ENCODE measurements at places on chromosomes 5 and 9. TPM values are rescaled to one million over a fixed set of nuclear protein-coding genes. Genes with fewer than 3 reads are reported as not detected.

DNA sequence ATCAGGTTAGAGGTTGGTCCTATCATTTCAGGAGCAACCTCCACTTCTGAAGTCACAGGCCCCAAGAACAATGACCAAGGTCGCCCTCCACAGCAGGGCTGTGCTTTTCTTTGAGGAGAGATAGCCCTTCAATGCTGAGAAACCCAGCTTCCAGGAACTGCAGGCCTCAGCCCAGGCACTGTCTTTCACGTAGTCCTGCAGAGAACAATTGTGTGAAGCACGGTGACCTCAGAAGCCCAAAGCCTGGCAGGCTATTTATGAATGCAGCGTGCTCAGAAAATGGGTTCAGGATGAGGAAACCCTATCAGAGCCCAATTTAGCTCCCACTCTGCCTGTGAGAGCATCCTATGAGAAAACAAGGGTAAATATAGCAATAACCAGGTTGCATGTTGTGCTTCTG lies 388.3 kb downstream of the PLK2 start:
- no peak for DNase-seq

DNA sequence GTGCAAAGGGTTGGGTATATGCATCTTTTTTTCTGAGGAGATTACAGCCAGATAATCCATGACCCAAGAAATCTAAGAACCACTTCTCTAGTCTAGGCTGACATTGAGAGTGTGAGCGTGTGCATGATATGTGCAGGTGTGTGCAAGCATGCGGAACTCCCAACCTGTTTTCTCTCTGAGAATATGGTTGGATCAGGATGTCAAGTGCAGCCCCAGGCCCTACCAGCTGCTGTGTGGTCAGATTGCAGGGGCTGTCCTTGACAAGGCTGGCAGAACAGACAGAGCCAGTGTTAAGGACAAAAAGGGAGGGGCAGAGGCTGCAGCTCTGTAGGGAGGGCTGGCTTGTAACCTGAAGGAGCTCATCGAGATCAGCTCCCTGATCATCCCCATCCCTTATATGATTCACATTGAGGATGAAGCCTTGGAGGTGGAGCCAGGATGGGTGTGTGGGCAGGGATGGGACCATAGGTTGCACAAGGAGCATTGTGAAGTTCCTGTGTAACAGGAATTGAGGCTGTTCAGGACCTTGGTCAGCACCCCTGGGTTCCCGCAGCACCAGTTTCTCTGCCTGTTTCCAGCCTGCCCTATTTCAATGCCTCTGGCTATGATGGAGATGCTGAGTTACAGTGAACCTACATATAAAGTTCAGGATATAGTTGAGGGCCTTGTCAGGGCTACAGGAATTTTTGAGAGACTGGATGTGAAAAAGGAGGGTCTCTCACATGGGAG lies 52.6 kb upstream of the ARAP3 start:
- peak; percentile 67 for DNase-seq

DNA sequence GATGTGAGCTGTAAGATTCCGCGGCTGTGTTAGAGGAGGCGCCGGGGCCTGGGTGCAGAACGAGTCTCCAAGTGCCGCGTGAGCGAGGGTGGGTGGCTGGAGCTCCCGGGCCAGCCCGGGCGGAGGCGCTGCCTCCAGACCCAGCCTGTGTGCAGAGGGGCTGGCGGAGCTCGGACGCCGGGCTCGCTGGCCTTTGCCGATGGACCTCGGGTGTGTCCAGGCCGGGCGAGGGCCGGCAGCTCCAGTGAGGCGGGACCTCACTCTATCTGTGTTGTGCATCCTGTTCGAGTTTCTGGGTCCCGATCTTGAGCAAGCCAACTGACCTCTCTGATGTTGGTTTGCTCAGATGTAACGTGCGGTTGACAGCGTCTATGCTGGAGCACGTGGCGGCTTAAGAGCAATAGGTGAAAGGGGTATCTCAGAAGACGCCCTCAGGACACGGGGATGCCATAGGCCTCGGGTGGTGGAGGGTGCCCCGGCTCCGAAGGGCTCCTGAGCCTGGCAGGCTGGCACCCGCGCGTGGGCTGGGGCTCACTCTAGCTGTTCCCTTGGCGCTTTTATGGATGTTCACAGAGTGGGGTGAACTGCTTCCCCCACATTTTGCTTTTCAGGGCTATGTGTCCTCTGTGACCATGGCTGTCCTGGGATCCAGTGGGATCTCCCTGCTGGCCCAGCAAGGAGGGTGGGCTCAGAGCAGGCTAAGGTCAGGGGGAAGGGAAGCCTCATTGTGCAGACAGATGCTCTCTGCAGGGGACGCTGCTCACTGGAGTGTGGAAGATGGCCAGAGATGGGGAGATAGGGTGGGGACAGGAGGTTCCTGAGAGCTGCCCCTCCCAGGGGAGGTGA lies 69.8 kb downstream of the MRPL36 start:
- DNase-seq, result no peak

- no peak for DNase-seq
Measured at GRCh38 chr5:111472579-111472978, 39.8 kb downstream of the STARD4 start.

DNA sequence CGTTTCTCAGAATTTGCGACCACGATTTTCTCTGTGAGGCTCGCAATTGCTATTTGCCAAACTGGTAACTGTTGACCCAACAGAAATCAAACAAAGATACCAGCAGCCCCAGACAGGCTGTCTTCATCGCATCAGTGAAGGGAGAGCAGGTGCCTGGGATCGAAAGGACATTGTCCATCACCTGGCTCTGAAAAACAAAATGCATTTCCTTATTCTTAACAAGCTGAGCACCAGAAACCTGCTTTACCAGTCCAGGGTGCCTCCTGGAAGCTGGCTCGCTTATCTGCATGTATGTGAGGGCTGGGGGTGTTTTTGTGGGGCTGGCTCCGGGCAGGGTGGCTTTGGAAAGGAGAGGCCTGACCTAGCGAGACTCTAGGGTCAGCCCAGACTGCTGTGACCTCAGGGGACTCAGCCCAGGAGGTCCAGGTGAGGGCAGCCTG lies 24.7 kb downstream of the WWC1 start:
- peak; percentile 69 for DNase-seq

- no peak for DNase-seq
Measured at GRCh38 chr9:78397454-78397853, 100.5 kb downstream of the PSAT1 start.

DNA sequence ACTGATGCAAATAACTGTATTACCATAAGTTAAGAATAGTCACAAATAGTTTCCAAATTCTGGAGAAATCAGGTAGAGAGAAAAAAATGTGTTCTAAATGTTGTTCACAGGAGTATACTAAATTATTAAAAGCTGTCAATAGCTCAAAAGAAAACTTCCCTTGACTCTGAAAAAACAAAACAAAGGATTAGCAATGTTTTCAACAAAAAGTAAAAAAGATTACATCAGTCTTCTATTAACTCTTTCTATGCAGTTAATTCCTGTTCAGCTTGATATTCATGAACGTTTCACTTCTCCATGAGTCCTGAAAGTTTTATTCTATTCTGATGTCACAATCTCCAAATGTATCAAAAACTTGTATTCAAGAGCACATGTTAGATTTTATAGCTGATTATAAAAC lies 9.5 kb upstream of the CLTB start:
- DNase-seq, result no peak

GRCh38 chr9:38747067-38747466 lies 27.1 kb upstream of the FAM240B start:
- DNase-seq, result no peak

- DNase-seq, result no peak
Measured at GRCh38 chr9:69801989-69802388, 18.6 kb upstream of the CFAP95 start.

DNA sequence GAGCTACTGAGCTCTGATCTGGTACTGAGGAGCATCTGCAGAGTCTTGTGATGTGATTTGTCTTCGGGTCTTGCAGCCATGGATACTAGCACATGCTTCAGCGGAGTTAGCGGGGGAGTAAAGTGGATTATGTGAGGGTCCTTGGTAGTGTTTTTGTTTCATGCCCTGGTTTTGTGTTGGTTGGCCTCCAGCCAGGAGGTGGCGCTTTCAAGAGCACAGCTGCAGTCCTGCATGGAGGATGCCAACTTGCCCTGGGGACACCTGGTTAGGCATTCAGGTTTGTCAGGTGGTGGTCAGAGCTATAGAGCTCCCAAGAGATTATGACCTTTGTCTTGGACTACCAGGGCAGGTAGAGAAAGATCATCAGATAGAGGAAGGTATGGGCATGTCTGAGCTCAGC lies 185.8 kb upstream of the CDH6 start:
- no peak for DNase-seq

DNA sequence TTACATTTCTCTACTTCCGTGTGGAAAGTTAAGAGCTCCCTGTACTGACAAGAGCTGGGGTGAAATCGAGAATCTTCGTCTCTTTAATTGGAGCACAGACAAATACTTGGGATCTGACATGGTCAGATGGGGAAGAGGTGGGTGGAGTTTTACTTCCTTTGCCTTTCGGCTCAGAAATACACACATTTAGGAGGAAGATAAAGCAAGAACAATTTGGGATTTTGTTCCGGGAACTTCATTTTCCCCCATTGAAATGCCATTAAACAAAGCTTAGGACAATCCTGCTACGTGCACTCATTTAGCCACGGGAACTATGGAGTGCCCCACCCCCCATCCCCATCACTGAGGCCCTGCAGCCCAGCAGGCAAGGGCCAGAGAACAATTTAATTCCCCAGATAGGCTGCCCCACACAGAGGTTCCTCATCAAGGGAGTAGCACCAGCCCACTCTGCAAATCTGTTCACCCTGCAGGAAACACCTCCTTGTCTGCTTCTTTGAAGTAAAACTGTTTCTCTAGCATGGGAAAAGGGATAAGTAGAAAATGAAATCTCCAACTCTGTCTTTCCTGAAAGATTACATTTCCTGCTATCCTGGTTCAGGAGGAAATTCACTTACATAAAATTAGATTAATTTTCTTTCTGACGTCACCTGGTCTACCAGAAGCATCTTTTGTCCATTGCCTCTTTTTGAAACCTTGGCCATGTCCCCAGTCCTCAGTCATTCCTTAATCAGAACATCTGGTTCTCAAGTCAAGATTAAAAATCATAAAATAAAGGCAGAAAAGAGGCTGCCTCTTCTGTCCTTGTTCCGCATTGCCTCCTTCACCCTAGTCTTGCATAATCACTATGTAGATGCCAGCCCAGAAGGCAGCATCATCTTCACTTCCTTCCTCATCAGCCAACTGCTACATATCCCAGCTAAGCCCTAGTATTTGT lies 206.4 kb downstream of the ENC1 start:
- no peak for DNase-seq

- DNase-seq, result no peak
Measured at GRCh38 chr9:95952471-95952870, 77.0 kb downstream of the ERCC6L2 start.

GRCh38 chr5:84301535-84301934 lies 83.1 kb downstream of the EDIL3 start:
- DNase-seq, result no peak

GRCh38 chr5:61245486-61245885 lies 83.2 kb upstream of the SMIM15 start:
- peak; percentile 27 for DNase-seq

DNA sequence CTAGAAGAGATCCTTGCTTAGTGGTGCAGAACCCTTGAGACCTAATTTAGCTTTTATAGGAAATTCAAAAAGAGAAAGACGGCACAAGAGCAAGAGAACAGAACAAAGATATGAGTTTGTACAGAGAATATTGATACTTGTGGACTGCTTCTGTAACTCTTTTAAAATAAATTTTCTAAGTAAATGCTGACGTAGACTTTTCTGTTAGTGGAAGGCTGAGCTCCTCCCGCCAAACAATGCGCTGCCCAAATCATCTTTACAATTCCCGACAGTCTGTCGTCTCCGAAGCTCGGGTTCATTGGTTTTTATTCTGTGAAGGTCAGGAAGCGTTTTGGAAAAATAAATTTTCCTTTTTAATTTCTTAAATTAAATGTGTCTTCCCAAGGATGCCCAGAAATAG lies 22.3 kb downstream of the RORB start:
- DNase-seq, result no peak

DNA sequence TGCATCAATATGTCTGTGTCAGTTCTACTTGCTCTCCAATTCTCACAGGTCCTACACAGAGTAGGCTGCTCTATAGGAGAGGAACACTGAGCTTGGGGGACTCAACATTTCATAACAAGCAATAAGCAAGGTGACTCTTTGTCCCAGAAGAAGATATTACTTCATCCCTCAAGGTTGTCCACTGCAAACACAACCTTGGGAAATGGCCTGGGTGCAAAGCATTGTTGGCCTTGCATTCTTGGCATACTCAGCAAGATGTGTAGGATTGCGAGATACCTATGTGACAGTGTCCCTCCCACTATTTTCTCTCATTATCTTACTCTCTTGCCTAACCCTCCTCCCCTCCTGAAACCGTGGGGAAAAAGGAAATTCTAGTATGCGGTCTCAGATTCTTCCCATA lies 169.8 kb upstream of the FREM1 start:
- no peak for DNase-seq

DNA sequence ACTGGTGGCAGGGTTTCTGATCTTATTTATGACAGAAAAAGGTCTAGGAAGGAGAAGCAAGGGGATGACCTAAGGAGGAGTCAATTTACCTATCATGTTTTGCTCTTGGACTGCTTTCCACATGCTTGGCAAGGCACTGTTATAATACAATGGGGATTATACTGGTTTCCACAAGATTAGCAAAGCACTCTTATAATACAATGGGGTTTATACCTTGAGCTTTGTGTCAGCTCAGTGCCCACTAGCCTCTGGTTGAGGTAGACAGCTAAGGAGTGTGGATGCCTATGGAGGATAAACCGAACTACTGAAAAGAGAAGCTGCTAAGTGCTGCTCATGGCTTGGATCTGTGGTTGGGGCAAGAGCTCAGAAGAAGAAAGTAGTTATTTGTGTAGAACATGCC lies 68.7 kb downstream of the MRPS27 start:
- no peak for DNase-seq

DNA sequence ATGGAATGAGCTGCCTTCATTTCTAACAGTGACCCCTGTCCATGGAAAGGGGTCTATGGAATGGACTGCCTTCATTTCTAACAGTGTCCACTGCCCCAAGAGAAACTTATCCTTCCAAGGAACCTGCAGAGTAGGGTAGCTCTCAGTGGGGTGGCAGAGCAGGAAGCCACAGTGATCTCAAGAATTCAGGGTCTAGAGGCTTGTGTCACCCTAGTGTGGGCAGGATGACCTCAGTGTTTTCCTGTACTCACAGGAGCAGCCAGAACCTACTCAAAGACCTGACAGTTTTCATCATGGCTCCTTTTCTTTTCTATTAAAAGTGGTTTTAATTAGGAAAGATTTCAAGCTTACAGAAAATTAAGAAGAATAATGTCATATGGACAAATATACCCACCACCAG lies 27.5 kb downstream of the SEC61B start:
- no peak for DNase-seq

The CATSPER3 gene
- 1.1 TPM for total RNA-seq

The SLC34A1 gene
- total RNA-seq, result not detected

The SAXO1 gene
- total RNA-seq, result not detected

The PCDH1 gene
- total RNA-seq, result 147 TPM

The TIMD4 gene
- total RNA-seq, result 2.5 TPM

The UBE2QL1 gene
- 0.15 TPM for total RNA-seq

The SLC34A3 gene
- not detected for total RNA-seq

The RC3H2 gene
- 36.2 TPM for total RNA-seq

The ENTREP1 gene
- 1.8 TPM for total RNA-seq

All from left colon (tissue), 2 donors.